ENCODE measurements at places on chromosomes 6 and 20. TPM values are rescaled to one million over a fixed set of nuclear protein-coding genes. Genes with fewer than 3 reads are reported as not detected.

DNA sequence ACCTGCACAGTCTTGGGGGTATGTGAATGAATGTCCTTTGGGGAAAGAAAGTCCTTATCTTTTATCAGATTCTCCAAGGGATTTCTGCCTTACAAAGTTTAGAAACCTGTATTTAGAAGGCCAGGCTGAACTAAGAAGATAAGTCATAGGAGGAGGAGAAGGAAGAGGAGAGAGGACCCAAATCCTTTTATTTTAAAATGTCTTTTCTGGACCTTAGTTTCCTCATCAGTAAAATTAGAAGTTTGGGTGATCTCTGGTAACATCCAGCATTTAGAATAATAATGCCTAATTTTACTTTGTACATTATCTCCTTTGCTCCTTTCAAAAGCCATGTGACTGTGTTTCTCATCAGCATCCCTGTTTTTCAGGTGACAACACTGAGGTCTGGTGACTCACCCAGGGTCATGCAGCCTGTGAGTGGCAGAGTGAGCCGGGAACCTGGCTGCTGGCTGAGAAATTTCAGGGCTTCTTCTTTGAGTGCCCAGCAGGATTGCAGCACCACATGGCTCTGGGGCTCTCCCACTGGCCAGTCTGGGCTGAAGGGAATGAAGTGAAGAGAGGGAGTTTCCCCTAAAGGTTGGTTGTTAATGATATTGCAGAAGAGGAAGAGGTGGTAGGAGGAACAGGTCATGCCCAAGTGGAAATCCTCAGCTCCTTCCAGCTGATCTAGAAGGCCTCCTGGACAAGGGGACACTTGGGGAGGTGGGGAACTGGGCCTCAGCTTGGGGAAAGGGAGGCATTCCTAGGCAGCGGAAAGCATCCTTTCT lies 34.0 kb downstream of the VEGFA start:
- no peaks in the 10 kb centered on the region for H3K36me3 ChIP-seq
- no peaks in the 10 kb centered on the region for H3K27me3 ChIP-seq
- H3K4me3 ChIP-seq = no peak overlapping the region
- H3K4me1 ChIP-seq = peaks cover 11% of the 10 kb centered on the region
- no peak for DNase-seq

GRCh38 chr6:32931211-32931610 lies 9.6 kb downstream of the HLA-DMB start:
- H3K27me3 ChIP-seq = peaks cover 11% of the 10 kb centered on the region
- H3K27ac ChIP-seq = no peak overlapping the region
- H3K4me1 ChIP-seq = no peaks in the 10 kb centered on the region
- DNase-seq = no peak
- no peak overlapping the region for H3K4me3 ChIP-seq

DNA sequence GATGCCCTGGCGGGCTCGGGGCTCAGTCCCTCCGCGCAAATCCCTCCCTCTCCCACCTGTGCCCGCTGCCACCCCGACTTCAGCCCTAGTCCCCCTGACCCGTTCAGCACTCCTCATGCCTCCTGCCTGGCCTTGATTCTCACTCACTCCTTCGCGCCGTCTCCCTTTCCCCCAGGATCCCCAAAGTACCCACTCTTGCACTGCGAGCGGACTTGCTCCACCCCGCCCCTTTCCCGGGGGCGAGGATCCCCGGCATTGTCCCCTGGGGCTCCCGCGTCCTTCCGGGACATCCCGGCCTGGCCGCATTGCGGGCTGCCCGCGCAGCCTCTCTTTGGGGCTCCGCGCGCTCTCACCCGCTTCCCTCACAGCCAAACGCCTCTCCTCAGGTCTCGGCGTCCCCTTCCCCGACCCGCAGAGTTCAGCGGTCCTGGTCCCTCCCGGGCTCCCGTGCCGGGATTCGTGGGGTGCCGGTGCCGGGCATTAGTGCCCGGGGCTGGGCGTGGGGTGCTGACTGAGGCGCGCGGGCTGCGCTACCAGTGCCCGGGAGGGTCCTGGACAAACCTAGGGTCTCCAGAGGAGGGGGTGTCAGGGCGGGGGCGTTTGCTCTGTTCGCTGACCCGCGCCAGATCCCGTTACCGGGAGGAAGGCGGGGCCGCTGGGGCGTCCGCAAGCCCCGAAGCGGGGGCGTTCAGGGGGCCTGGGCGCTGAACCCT lies 45.5 kb upstream of the SUPT3H start:
- H3K27ac ChIP-seq = no peak overlapping the region
- DNase-seq = peak; percentile 34
- H3K4me3 ChIP-seq = peak overlapping the region; percentile 20
- no peaks in the 10 kb centered on the region for H3K36me3 ChIP-seq
- H3K27me3 ChIP-seq = peaks cover 80% of the 10 kb centered on the region

DNA sequence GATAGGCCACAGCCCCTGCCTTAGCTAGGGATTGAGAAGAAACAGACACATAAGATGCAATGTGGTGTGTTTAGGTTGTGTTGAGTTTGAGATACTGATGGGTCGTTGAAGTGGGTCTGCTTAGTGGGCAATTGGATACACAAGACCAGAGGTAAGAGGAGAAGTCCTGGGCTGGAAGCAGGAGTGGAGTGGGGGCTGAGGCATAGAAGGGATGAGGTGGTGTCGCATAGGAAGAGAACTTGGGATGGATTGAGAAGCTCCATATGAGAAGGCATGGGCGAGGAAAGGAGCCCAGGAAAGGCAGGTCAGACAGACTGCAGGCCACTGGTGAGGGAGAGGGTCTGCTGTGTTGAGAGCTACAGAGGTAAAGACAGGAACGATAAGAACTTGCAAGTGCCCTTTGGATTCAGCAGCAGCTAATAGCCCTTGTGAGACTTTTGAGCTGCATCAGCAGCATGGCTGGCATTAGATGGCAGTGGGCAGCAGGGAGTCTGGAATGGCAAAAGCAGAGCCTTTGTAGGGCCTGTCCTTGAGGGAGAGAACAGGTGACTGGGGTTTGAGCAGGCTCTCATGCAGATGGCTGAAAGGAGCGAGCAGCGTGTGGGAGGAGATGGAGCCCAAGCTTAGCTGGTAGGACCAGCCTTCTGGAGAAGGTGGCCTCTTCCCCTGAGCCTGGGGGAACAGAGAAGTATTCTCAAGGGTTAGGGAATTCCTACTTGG lies 33.2 kb downstream of the PLCG1 start:
- H3K27ac ChIP-seq = peak overlapping the region; percentile 14
- no peaks in the 10 kb centered on the region for H3K27me3 ChIP-seq
- H3K36me3 ChIP-seq = peaks cover 5% of the 10 kb centered on the region
- DNase-seq = no peak
- no peak overlapping the region for H3K4me3 ChIP-seq

DNA sequence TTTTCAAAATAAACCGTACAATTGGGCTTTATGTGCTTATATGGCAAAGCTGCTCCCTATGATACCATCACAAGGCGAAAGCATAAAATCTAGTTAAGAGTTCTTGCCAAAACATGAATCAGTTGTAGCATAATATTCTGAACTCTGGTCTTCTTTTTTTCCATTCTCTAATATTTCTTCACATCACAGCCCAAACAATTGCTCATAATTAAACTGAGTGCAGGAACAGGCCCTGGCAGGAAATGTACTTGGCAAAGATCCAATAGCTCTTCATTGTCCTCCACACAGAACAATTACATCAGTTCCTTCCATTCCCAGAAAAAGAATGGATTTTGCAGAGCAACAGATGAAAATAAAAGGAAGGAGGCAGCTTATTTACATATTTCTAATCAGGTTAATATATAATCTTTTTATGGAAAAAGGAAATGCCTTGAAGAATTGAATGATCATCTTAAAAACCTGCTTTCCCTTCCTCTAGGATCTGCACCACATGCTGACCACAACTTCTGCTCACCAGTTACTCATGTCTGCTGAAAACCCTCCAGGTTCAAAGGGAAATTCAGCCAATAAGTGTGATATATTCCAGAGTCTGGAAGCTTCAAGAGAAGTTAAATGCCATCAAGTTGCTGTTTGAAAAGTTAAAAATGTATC lies 123.3 kb upstream of the COL21A1 start:
- H3K4me3 ChIP-seq = no peak overlapping the region
- peaks cover 34% of the 10 kb centered on the region for H3K4me1 ChIP-seq
- no peaks in the 10 kb centered on the region for H3K36me3 ChIP-seq
- DNase-seq = peak; percentile 95
- H3K27ac ChIP-seq = peak overlapping the region; percentile 90

DNA sequence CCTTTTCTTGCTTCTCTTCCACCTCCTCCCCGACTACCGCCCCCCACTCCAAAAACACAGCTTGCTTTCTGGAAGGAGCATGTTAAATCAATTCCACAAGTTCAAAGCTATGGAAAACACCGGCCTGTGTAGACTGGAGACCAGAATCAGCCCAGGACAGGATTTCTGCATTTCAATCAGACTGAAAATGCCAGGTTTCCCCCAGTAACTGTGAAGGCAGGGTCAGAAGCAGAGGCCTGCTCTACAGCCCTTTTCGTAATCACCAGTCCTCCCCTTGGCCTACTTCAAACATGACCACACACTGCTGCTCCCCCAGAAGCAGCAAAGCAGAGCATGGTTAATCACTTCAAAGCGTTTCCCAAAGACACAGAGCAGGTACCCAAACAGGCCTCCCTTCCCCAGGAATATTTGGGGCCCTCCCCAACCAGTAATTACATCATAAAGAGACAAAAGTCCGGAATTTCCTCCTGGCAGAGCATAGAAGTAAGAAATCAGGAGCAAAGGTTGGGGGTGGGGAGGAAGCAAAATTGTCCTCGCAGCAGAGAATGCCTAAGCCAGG lies 38.4 kb downstream of the ZMYND8 start:
- H3K27me3 ChIP-seq = no peaks in the 10 kb centered on the region
- no peak overlapping the region for H3K4me3 ChIP-seq
- peak overlapping the region; percentile 99 for H3K27ac ChIP-seq
- H3K4me1 ChIP-seq = peaks cover 23% of the 10 kb centered on the region
- DNase-seq = no peak

GRCh38 chr6:7590918-7591302 lies 912 bp downstream of the SNRNP48 start:
- peak overlapping the region; percentile 87 for H3K4me3 ChIP-seq
- no peak for DNase-seq
- H3K4me1 ChIP-seq = peaks cover 11% of the 10 kb centered on the region
- no peaks in the 10 kb centered on the region for H3K27me3 ChIP-seq
- no peak overlapping the region for H3K27ac ChIP-seq
- peaks cover 12% of the 10 kb centered on the region for H3K36me3 ChIP-seq

- no peaks in the 10 kb centered on the region for H3K36me3 ChIP-seq
- DNase-seq = no peak
- H3K4me1 ChIP-seq = no peaks in the 10 kb centered on the region
Observed at GRCh38 chr6:139784222-139784769, 409.8 kb upstream of the CITED2 start.

DNA sequence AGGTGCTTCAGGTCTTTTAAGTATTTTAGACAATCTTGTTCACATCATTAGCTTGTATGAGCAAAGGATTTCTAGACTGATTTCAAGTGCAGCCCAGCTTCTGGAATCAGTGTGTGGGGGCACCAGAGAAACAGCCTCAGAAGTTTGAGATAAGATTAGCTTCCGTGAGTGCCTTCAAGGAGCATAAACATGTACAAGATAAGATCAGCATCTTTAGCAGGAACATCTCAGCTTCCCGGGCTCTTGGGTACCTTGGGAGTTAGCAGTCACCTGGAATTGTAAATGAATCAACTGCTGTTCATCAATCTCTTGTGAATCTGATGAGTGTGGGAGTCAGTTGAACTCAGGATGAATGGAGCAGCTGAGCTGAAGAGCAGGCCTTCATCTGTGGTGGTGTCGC lies 12.0 kb upstream of the CITED2 start:
- peak; percentile 39 for DNase-seq
- no peaks in the 10 kb centered on the region for H3K4me1 ChIP-seq
- no peaks in the 10 kb centered on the region for H3K27me3 ChIP-seq
- no peak overlapping the region for H3K4me3 ChIP-seq

GRCh38 chr20:62126141-62126540 lies 3.9 kb downstream of the LSM14B start:
- H3K36me3 ChIP-seq = peaks cover 16% of the 10 kb centered on the region
- DNase-seq = no peak
- H3K4me1 ChIP-seq = peaks cover 6% of the 10 kb centered on the region
- no peak overlapping the region for H3K4me3 ChIP-seq

- H3K27ac ChIP-seq = peak overlapping the region; percentile 99
- H3K4me1 ChIP-seq = peaks cover 10% of the 10 kb centered on the region
- peaks cover 12% of the 10 kb centered on the region for H3K36me3 ChIP-seq
- H3K4me3 ChIP-seq = peak overlapping the region; percentile 93
- no peak for DNase-seq
Observed at GRCh38 chr6:159691963-159692287, 1.1 kb downstream of the SOD2 start.

- H3K4me1 ChIP-seq = peaks cover 5% of the 10 kb centered on the region
- DNase-seq = no peak
- H3K27me3 ChIP-seq = no peaks in the 10 kb centered on the region
Observed at GRCh38 chr6:169701311-169701953, 397 bp downstream of the WDR27 start.

DNA sequence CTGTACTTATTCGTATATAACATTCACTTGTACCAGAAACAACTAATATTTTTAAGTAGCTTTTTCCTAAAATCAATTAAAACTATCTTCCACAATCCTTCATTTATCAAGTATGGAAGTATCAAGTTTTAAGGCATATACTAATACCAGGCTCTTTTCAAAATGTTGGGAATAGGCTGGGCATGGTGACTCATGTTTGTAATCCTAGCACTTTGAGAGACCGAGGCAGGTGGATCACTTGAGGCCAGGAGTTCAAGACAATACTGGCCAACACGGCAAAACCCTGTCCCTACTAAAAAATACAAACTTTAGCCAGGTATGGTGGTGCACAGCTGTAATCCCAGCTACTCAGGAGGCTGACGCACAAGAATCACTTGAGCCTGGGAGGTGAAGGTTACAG lies 25.7 kb upstream of the PLN start:
- H3K27me3 ChIP-seq = no peaks in the 10 kb centered on the region
- no peak for DNase-seq
- no peak overlapping the region for H3K27ac ChIP-seq
- H3K36me3 ChIP-seq = no peaks in the 10 kb centered on the region

DNA sequence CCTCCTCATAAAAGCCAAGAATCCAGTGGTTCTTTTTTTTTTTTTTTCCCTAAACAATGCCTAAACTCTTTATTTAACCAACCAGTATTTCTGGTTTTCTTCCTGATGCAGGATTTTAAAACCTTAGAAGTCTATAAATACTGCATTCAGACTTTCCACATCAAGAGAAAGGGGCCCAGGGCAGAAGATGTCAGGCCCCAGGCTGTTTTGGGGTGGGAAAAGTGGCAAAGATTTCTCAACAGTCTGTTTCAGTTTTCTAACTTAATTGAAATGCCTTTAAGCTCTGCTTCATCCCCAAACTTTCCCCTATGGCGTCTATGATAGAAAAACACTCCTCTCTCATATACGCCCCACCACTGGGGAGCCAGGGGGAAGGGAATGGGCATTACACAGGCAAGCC lies 33.1 kb downstream of the QRSL1 start:
- no peaks in the 10 kb centered on the region for H3K4me1 ChIP-seq
- H3K36me3 ChIP-seq = peaks cover 27% of the 10 kb centered on the region
- no peak overlapping the region for H3K4me3 ChIP-seq
- peak; percentile 11 for DNase-seq
- H3K27ac ChIP-seq = no peak overlapping the region

- no peaks in the 10 kb centered on the region for H3K4me1 ChIP-seq
- no peaks in the 10 kb centered on the region for H3K27me3 ChIP-seq
- H3K27ac ChIP-seq = no peak overlapping the region
- no peak for DNase-seq
- no peak overlapping the region for H3K4me3 ChIP-seq
- no peaks in the 10 kb centered on the region for H3K36me3 ChIP-seq
Observed at GRCh38 chr6:140388192-140388802, 1013.8 kb upstream of the CITED2 start.

PLA2G7 gene
- 6.7 TPM for total RNA-seq

SERINC3 gene
- total RNA-seq = 76.5 TPM

PXMP4 gene
- total RNA-seq = 36.8 TPM

MATN4 gene
- total RNA-seq = 0.49 TPM

SLC25A27 gene
- total RNA-seq = 6.6 TPM

PACSIN1 gene
- total RNA-seq = 0.17 TPM

PRDM13 gene
- total RNA-seq = not detected

HAO1 gene
- not detected for total RNA-seq

ATAT1 gene
- 10.1 TPM for total RNA-seq

SYNDIG1 gene
- 0.98 TPM for total RNA-seq
